ENCODE measurements at places on chromosomes 3 and 15. TPM values are rescaled to one million over a fixed set of nuclear protein-coding genes. Genes with fewer than 3 reads are reported as not detected.

DPPA2 gene
- total RNA-seq, result 0.36 TPM

GOLGA8T gene
- 0.19 TPM for total RNA-seq

SMCO1 gene
- total RNA-seq, result not detected

FAM43A gene
- 13.9 TPM for total RNA-seq

EIF4E3 gene
- 14.4 TPM for total RNA-seq

All from type B pancreatic cell (in vitro differentiated cells).